ENCODE measurements at places on chromosomes 4 and X.

GRCh38 chr4:175637762-175638161 is 174.3 kb downstream of the GPM6A start:
- DNase-seq, result no peak

DNA sequence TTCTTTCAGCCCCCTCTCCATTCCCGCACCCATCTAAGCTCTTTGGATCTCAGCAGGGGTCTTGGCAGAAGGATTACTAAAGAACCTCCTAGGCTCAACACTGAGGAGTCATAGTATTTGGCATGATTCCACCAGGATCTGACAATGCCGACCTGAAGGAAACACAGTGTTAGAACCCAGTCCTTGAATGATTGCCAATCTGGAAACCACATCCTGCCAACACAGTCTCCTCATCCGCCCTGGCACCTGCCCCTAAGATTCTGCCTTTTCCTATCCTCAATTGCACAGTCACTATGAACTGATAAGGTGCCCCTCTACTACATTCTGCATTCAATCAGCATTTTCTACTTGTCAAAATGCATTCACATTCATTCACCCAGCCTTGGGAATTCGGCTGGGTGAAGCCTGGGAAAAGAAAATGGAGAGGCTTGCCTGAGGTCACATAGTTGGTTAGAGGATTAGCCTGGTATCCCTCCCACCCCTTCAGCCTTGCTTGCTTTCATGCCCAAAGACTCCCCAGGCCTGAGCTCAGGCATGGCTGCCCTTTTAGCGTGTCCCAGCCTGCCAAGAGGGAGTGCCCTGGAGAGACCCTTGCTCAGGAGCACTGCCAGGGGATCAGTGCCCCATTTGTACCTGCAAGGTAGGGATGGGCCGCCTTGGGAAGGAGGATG is 2.2 kb upstream of the CLDN2 start:
- DNase-seq, result no peak

GRCh38 chrX:79572566-79572965 is 205.4 kb upstream of the ITM2A start:
- no peak for DNase-seq

DNA sequence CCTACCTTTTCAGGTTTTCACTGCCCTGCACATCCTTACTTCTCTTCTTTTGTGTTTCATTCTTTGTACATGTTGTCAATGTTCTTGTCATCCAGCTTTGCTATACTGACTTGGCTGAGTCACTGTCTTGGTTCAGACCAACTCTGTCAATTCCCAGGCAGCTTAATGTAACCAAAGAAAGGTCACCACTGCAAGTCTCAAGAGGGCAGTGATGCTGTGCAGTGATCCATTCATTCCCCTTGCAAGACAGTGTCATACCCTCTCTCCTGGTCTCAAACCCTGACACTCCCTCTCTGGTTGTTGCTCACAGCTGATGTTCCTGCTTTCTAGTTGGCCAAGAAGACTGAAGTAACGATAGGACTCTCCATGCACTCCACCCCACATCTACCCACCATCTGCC is 17.5 kb downstream of the RAB39B start:
- no peak for DNase-seq

GRCh38 chr4:48781968-48782367 is 1.9 kb upstream of the FRYL start:
- DNase-seq, result no peak

- no peak for DNase-seq
Measured at GRCh38 chr4:61773655-61774245, 573.6 kb downstream of the ADGRL3 start.

DNA sequence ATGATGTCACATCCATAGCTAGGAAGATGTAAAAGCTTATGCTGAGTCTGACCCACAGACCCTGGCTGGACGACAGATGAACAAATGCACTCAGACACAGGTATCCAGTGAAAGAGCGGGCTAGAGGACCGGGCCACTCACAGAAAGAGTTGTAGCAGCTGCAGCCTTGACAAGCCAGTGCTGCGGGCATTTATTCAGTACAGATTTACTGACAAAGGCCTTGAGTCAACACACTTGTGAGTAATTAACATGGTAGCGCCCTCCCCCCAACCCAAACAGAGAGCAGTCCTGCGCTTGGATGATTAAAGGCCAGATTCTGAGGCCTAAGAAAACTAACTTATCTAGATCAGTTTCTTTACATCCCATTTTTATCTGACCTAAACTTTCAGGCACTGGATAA is 244.6 kb downstream of the SPANXN4 start:
- no peak for DNase-seq

- DNase-seq, result no peak
Measured at GRCh38 chrX:109040057-109040456, 303.7 kb upstream of the IRS4 start.

- DNase-seq, result no peak
Measured at GRCh38 chr4:135553213-135553612, 1351.6 kb upstream of the PABPC4L start.

GRCh38 chrX:131745942-131746489 is 202.1 kb downstream of the OR13H1 start:
- no peak for DNase-seq

DNA sequence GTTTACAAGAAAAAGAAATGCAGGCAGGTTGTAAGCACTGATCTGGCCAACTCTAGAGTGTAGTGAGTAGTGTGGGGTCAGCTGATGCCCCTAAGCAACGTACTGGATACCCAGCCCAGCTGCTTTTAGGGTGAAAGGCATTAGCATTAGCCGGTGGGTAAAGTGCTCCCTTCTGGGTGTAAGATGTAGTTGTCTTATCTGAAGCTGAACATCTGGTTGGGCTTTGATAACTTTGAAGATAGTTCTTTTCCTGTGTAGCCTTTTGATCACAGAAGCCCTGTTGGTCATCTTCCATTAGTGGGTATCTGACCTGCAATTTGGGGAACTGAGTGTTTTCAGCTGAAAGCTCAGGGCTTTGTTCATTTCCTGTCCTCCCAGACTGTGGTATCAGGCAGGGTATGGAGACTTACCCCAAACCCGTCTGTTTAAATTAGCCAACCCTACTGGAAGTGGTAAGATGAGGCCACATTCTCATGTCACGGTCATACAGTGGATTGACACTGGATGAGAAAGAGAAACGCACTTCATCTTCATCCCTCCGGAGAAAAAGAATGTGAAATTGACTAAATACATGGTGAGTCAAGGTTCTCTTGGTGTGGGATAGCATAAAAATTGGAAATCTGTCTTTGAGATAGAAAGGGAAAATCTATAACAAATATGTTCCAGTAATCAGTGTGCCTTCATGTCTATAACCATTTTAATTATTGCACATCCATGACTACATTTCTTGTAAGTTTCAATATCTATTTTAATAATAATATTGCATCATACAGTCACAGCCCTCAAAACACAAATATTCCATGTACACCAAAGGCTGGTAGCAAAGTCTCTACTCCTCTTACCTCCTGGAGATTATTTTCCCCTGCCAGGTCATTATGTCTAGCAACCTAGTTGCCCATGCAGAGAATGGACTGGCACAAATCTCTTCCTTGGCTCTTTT is 8.7 kb downstream of the RHOH start:
- DNase-seq, result no peak

- no peak for DNase-seq
Measured at GRCh38 chrX:17917945-17918577, 57.0 kb upstream of the RAI2 start.

GRCh38 chrX:64536736-64537135 is 141.5 kb upstream of the MTMR8 start:
- DNase-seq, result no peak

DNA sequence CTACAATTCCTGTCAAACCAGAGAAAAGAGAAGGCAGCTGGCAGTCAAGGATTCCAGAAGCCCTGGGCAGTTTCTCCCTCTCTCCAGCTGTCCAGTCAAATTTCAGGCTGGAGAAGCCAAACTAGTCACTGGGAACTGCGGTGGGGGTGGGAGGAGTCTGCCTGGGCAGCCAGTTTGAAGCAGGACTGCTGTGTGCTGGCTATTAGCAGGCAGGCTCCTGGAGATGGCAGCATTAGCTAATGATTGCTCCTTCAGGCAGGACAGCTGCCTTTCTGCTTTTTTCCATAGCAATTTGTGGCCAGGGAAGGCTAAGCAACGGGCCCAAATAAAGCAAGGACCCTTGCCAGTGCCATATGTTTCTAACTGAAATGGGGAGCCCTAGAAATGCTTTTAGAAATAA is 44.7 kb upstream of the FGF13 start:
- DNase-seq, result peak; percentile 85

GRCh38 chr4:29243851-29244250 is 1476.3 kb upstream of the PCDH7 start:
- DNase-seq, result no peak

- no peak for DNase-seq
Measured at GRCh38 chr4:89324671-89325070, 17.1 kb upstream of the GPRIN3 start.

DNA sequence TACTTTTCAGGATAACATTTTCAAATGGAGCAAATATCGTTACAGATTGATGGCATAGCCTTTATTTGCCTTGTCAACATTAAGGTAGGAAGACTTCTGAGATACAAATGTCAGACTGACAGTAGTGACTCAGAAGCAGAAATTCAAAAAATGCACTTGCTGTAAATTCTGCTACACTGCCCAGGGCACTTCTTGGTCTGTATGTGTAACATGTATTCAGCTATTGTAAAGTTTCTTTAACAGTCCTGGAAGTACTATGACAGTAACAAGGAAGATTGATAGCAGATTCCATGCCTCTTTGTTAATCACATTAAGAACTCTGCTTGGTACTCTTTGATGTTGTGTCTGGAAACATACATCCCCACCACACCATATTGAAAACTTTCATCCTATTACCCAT is 69.6 kb upstream of the PCDH18 start:
- DNase-seq, result no peak

- no peak for DNase-seq
Measured at GRCh38 chr4:13137390-13137789, 346.8 kb downstream of the RAB28 start.

GRCh38 chr4:95548738-95549245 is at the start of gene UNC5C:
UNC5C (minus strand) TSS chr4:95548973.
- peak; percentile 87 for DNase-seq
